NCI-H2171 (cell line): ENCODE measurements at places on chromosomes 11 and 22.

- DNase-seq, result no peak
Observed at GRCh38 chr11:21634491-21634890, 558.4 kb upstream of the ANO5 start.

DNA sequence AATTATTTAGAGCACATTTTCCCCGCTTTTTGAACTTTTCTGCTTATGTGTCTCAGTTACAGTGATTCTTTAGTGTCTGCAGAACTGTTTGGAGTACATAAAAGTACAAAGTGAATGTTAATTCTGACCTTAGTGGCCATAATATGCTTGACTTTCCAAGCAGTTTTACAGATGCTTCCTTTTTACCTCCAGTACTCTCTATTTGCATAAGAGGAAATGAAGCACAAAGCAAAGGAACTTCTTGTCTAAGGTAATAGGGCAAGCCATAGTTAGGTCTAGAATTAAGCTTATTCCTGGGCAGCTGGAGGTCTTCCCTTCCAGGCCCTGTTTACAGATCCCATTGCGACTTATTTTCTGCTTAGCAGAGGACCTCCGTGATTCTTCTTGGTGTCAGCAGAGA lies 3.6 kb downstream of the GTPBP1 start:
- DNase-seq, result no peak

DNA sequence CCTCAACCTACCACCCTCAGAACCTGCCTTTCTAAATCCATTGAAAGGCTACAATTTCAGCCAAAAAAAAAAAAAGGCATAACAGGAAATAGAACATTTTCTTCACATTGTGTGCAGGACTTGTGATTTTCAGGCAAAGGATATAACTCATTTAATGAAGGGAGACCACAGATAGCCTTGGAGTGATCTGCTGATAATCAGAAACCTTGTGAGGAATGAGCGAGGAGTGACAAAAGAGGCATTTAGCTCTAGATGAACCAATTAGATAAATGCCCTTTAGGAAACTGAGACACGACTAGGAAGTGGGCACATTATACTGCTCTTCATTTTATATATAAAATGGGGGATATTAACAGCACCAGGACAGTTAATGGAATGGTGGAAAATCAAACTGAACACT lies 216.5 kb upstream of the GRIA4 start:
- no peak for DNase-seq

- DNase-seq, result peak; percentile 79
Observed at GRCh38 chr11:58578635-58579191, at the start of gene ZFP91. Gene ZFP91, plus strand, starts transcription at chr11:58579063. Its CDS starts 219 bp downstream, at chr11:58579282.

GRCh38 chr11:6238902-6239301 lies at the start of gene CNGA4:
Gene CNGA4, plus strand, starts transcription at chr11:6239089. Its CDS starts 118 bp downstream, at chr11:6239207.
- no peak for DNase-seq

DNA sequence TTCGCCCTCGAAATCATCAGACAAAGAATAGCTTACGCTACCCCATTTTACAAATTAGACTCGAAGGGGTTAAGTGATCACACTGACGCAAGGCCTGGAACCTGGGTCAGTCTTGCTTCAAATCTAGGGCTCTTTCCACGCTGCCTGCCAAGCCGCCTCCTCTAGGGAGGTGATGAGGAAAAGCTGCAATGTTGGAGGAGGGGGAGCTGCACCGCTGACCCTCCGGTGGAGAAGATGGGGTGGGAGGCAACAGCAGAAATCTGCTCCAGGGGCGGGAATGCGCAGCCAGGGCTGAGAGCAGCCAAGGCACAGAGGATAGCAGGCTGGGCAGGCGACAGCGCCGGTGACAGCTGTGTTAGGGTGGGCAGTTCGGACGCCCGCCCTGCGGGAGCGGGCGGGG lies 595 bp downstream of the SYVN1 start:
- DNase-seq, result no peak

DNA sequence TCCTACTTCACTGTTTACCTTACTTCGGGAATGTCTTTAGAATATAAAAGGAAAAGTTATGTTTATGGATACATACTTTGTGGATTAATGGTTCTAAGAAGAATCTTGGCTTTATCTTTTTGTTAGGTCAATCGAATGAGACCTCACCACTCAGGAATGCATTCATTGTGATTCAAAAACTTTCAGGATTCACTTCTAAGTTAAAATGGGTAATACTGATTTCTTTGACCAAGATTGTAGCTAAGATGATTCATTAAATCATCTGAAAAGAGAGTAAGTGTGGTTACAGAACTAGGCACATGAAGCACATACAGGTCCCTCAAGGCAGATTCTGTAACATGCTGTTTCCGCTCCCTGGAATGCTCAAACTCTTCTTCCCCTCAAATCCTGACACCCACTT lies 716.4 kb downstream of the KCNA4 start:
- DNase-seq, result no peak

DNA sequence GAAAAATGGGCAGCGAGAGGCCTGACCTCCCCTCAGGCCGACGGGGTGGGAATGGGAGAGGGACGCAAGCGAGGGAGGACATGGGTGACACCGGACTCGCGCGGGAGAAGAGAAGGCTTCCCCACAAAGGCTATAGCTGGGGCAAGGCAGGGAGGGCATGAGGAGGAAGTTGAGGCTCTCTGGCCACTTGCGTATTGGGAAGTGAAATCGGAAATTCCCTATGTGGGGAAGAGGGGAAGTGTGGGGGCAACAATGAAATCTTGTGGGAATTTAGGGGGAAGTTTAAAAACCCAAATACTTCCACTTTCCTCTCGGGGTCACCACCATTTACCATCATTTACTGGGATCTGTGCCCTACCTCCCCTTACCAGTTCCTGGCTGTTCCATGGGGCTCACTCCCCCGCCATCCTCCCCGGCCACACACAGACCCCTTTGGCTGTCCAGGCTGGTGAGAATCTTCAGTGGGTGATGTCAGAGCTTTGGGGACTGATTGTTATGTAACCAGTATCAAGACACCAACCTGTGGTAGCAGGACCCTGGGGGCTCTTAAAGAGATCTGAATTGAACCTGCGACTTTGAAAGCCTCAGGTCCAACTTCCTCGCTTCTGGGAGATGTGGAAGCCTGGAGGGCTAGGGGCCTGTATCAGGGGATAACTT lies 951 bp upstream of the EHD1 start:
- no peak for DNase-seq

DNA sequence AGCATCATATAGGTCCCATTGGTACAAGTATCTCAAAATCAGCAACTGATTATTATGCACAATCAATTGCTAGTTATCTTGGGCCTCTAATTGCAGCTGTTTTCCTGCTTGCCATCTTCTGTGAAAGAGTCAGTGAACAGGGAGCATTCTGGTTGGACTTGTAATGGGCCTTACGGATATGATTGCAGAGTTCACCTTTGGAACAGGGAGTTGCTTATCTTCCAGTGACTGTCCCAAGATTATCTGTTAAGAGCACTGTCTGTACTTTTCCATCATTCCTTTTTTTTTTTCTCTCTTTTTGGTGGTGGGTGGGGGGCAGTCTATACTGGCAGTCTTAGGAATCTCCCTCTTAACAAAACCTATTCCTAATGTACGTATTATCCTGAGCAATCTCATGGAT lies 17.8 kb downstream of the OR8G5 start:
- no peak for DNase-seq

DNA sequence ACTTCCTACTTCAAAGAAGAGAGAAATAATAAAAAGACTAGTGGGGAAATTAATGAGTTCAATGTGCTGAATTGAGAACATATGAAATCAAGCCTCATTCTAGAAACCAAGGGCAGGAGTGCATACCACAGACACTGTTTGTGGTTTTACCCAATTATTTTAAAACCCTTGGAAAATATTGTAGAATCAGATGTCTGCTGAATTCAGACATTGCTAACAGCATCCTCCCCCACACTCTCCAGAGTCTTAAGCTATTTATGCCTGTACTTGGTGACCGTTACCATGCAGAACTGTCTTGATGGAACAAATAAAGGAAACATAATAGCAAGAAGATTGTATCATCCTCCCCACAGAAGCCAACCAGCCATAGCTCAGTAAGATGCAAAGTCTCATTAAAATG lies 850.1 kb downstream of the NTM start:
- no peak for DNase-seq

DNA sequence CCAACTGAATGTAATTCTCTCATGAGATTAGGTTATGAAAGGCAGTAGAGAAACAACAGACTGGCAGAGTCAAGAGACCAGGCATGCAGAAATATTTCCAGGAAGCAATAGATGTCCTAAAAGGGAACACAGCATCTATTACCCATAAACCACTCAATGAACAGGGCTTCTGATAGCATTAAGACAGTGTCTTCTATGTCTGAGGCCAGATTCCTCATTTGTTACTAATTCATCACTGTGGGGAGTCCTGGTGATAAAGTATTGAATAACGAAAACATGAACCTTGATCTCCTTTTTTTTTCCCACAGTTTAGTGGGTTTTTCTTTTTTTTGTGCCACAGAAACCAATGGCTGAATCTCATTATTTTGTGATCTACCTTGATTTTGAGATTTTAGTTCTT lies 339.0 kb downstream of the METTL15 start:
- no peak for DNase-seq

DNA sequence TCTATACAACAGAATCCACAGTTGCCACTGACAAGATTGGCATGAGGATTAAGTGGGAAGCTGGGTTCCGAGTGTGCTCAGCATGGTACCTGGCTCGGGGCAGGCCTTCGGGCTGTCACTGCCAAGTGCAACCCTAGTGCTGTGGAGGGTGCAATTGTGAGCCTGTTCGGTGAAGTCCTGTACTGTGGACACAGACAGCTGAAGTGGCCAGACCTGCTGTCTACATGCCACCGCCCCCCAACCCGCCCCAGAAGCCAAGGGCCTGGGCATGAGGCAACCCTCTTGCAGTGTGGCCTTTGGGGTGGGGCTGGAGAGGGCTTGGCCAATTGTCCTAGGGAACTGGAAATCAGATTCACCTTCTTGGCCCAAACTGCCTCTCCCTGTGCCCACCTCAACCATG lies 15.6 kb upstream of the SHISAL1 start:
- DNase-seq, result no peak

DNA sequence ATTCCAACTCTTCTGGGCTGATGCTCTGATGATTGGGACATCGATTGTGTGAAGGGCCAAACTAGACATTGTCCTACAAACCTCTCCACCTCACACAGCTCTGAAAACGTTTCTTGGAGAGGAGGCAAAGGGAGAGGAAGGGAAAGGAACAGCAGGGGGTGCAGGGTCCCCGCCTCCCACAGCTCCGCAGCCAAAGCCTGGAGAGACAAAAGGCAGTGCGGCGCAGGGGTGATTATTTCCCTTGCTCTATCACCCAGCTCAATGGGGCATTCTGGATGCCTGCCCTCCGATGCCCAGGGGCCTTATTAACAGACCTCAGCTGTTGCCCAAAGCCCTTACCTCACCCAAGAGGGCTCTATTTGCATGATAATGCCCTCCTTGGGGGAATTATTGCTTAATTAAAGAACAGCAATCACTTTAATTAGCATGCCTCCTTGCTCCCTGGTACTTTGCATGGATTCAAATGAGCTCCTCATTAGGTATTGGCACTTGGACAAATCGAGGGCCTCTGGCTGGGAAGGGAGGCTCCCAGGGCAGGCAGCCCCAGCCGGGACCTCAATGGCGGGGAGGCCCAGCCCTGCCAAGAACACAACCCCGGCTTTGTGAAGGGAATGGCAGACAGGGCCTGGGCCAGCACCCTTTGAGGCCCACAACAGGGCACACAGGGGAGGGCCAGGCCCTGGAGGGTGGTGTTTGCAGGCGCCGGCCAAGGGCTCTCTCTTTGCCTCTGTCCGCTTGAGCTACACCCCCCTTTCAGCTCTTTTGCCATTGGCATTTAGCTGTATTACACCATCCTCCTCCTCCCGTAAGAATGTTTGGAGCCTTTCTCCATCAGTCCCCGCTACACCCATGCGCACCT lies 19.8 kb upstream of the CDON start:
- no peak for DNase-seq

GRCh38 chr11:5198285-5198684 lies 2.2 kb downstream of the OR51V1 start:
- DNase-seq, result no peak

DNA sequence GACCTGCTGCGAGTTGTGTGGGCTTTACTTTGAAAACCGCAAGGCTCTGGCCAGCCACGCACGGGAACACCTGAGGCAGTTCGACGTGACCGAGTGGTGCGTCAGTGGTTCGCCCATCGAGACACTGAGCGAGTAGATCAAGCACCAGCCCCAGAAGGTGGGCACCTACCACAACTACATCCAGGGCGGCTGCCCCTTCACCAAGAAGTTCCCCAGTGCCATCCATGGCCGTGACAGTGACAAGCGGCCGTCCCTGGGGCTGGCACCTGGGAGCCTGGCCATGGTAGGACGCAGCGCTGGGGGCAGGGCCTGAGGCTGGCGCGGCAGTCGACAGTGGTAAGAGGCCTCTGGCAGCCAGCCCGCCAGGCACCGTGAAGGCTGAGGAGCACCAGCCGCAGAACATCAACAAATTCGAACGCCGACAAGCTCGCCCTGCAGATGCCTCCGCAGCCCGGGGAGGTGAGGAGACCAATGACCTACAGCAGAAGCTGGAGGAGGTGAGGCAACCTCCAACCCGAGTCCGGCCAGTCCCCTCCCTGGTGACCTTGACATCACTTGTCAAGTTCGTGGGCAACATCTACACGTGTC lies 545.2 kb upstream of the CCDC179 start:
- DNase-seq, result no peak

- no peak for DNase-seq
Observed at GRCh38 chr11:119580081-119580480, 148.9 kb downstream of the NECTIN1 start.

DNA sequence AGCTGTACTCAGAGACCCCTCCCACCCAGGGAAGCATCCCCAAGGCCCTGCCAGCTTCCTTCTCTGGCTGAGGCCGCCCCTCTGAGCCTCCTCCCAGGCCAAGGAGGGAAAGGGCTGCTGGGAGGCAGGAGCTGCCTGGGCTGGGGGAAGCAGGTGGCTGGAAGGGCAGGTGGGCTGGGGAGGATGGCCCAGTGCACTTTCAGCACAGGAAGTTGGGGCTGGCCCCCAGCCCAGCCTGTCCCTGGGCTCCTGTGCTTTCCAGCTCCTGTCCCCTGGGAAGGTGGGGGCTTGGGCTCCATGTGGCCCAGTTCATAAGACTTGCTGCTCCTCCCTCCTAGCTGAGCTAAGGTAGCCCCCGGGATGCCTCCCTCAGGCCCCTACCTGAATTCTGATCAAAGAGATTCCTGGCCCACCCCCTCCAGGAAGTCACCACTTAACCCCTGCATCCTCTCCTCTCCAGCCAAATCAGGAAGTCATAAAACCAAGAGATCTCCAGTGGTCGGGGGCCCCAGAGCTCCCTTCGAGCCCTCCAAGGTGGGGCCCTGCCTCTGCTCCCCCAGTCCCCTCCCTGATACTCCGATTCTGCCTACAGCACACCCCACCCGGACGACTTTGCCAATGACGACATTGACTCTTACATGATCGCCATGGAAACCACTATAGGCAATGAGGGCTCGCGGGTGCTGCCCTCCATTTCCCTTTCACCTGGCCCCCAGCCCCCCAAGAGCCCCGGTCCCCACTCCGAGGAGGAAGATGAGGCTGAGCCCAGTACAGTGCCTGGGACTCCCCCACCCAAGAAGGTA lies 4.9 kb downstream of the PPP1CA start:
- DNase-seq, result no peak
